ENCODE measurements at places on chromosomes 5 and 9.

DNA sequence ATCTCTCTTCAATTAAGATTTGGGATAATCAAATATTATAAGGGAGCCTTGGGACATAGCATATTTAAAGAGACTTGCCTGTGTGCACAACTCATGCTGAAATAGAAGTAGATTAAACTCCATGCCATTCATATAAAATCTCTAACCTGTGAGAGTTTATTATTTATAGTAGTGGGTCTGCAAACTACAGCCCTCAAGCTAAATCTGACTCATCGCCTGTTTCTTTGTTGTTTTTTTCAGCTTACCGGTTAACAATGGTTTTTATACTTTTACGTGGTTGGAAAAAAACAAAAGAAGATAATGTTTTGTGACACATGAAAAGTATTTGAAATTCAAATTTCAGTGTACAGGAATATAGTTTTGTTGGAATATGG, 61.9 kb upstream of the GHR start:
- no peak for DNase-seq

GRCh38 chr9:89174291-89174690, 4.3 kb downstream of the SHC3 start:
- no peak for DNase-seq

DNA sequence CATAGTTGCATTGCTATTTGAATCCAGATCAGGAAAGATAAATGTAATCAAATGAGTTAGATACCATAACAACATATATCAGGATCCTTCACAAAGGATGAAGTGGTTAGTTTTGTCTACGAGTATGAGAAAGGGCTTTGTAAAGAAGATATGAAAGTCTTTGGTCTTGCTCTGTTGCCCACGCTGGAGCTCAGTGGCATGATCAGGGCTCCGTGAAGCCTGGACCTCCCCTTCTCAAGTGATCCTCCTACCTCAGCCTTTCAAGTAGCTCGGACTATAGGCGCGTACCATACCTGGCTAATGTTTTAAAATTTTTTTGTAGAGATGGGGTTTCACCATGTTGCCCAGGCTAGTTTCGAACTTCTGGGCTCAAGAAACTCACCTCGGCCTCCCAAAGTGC, 1.8 kb downstream of the SMC5 start:
- DNase-seq: no peak

GRCh38 chr9:95494416-95495371, 22.1 kb downstream of the PTCH1 start:
- DNase-seq: peak; percentile 75

- DNase-seq: no peak
Measured at GRCh38 chr9:98326459-98327248, 71.2 kb upstream of the TBC1D2 start.

GRCh38 chr9:6171667-6172066, 43.9 kb upstream of the IL33 start:
- DNase-seq: no peak

DNA sequence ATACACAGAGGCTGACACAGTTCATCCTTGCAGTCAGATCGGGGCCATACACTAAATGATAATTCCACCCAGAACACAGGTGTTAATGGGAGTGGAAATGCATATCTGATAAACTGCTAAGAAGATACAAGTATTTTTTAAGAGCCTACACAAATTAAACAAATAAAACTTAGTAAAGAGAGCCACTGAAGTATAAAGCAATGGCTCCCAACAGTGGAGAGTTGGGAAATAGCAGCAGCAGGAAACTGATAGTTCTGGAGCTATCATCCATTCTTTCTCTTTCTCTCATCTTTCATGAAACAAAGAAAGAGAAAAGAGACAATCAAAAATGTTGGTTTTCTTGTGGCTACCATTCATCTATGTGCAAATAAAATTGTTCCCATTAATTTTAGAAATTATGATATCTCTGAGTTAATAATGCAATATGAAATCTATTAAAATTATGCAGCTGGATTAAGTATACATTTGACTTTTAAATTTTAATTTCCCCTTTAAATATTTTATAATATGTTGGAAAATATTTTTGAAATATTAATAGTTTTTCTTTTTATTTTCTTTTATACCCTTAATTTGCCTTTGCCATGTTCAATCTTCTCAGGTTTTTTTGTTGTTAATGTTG, 120.8 kb downstream of the EMB start:
- no peak for DNase-seq

- no peak for DNase-seq
Measured at GRCh38 chr9:137446851-137447471, 5.8 kb upstream of the ENTPD8 start.

- DNase-seq: no peak
Measured at GRCh38 chr9:83280790-83281189, 217.8 kb upstream of the RASEF start.

DNA sequence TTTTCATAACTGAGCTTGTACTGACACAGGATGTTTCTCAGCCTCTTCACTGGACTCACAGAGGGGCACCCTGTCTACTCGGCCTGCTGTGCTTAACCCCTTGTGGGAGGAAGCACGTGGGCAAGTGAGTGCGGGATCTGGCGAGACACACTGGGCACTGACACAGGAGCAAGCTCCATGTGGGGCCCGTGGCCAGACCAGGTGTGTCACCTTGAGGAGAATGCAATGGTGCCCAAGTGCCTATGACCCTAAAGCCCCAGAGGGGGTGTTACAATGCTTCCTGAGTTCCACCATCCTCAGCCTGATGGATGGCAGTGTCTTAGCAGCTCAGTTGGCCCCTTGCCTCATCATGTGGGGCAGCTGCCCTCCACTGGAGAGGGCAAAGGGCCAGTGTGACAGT, 128.9 kb downstream of the ALDH1A1 start:
- DNase-seq: no peak

DNA sequence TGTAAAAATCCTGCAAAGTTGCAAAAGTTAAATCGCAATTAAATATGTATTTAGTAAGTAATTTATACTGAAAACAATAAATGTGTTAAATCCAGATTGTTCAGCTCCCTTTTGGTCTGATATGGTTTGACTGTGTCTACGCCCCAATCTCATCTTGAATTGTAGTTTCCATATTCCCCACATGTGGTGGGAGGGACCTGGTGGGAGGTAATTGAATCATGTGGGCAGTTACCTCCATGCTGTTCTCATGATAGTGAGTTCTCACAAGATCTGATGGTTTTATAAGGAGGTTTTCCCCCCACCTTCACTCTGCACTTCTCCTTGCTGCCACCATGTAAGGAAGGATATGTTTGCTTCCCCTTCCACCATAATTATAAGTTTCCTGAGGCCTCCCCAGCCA, 140.0 kb downstream of the CDH6 start:
- DNase-seq: no peak

DNA sequence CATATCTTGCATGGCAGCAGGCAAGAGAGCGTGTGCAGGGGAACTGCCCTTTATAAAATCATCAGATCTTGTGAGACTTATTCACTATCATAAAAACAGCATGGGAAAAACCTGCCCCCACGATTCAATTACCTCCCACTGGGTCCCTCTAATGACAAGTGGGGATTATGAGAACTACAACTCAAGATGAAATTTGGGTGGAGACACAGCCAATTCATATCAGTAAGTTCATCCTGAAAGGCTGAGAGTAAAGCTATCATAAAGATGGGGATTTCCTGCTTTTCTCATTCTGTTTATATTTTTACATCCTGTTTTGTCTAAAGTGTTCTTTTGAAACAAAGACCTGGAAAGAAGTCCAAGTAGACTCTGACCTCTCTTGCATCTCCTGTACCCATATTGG, 28.9 kb upstream of the IL33 start:
- no peak for DNase-seq

- no peak for DNase-seq
Measured at GRCh38 chr5:2281446-2281845, 398.7 kb upstream of the IRX4 start.

- DNase-seq: no peak
Measured at GRCh38 chr5:159186319-159186718, 23.0 kb downstream of the RNF145 start.

DNA sequence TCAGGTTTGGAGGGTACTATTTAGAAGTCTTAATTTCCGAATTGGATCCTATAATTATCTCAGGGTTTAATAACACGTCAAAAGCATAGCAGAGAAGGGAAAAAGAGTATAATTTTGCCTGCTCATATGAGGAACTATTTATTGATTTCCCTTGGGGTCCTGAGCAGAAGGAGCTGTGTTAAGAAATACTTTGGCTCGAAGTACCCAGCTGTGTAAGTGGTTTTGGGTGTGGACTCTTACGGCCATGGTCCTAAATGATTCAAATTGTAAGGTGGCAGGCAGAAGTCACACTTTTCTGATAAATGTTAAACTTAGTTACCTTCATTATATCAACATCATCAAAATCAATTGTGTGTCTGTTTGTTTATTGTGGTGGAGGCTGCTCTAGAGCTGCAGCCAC, 190.4 kb downstream of the MTRR start:
- no peak for DNase-seq

DNA sequence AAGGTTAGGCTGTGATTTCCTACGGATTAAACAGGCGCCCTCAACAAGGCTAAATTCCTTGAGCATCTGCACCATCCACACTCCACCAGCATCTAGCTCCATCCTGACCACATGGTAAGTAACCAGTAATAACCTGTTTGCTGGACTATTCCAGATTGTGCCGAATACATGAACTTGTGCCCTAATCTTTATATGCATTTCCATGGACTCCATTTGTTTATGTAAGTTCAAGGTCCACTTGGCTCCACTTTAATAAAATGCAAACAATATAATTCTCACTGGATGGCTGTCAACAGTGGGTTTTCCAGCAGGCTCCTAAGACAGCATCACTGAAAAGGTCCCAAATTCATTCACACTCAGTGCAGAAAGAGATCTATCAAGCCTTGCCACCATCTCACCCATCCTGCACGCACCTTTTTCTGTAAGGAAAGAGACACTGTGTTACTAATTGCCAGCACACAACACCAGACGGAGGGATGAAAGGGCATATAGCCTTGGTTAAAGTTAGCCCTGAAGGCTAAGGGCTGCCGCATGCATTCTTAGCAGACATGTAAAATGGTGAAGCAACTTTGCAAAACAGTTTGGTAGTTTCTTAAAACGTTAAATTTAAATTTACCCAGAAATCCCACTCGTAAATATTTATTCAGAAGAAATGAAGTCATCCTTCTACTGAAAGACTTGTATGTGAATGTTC, 88.7 kb downstream of the GLIS3 start:
- DNase-seq: no peak

DNA sequence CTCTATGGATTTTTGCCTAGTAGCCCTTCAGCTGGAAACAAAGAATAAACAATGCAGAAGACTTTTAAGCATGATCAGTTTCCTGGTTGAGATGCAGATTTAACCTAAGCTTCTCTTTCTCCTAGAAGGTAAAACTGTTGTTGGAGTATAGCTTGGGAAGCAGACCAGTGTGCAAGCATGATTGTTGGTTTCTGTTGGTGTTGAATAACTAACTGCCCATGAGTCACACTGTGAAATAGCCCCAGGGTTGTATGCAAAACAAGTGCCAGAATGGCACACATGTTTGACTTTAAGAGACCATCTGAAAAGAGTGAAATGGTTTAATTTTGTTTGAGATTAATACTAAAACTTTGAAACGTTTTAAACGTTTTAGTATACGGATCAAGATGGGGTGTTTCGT, 227.1 kb downstream of the ARHGEF28 start:
- DNase-seq: no peak

GRCh38 chr5:135645336-135646180, 66.8 kb upstream of the CXCL14 start:
- no peak for DNase-seq

GRCh38 chr9:72952914-72953313, at the start of gene ALDH1A1:
Gene ALDH1A1 (minus strand): TSS chr9:72953053. CDS start chr9:72953000, 53 bp downstream.
- no peak for DNase-seq

All from activated CD4-positive, alpha-beta T cell treated with anti-CD3 and anti-CD28 coated beads, Interleukin-2, Interleukin-4, amounts not matched to agents 100 ng/mL and 50 ng/mL, durations not matched to agents 16 hours and 8 hours (primary cell).